ENCODE measurements at places on chromosomes 12 and 14. TPM values are rescaled to one million over a fixed set of nuclear protein-coding genes. Genes with fewer than 3 reads are reported as not detected.

Gene OTOGL
- total RNA-seq: 0.21 TPM

Gene MFAP5
- not detected for total RNA-seq

Gene KDM2B
- total RNA-seq: 60.1 TPM

Gene AMDHD1
- total RNA-seq: 0.21 TPM

Gene PPP4R4
- total RNA-seq: 2.2 TPM

Gene SLC5A8
- total RNA-seq: not detected

Gene GPR132
- 24.6 TPM for total RNA-seq

Gene CCNB1IP1
- total RNA-seq: 72.5 TPM

Gene AKAP3
- total RNA-seq: 0.65 TPM

Gene SLC2A14
- not detected for total RNA-seq

Gene RAD52
- 15.4 TPM for total RNA-seq

Gene SLCO1A2
- total RNA-seq: not detected

Gene DNAH10
- 0.31 TPM for total RNA-seq

Gene CLEC9A
- not detected for total RNA-seq

Gene SMIM41
- total RNA-seq: not detected

Gene GYS2
- total RNA-seq: 0.16 TPM

Gene SLC25A21
- not detected for total RNA-seq

Gene HRK
- not detected for total RNA-seq

Gene PPM1H
- total RNA-seq: not detected

Gene PGF
- total RNA-seq: 0.41 TPM

Gene LRP1
- 0.26 TPM for total RNA-seq

Gene C12orf60
- 2.1 TPM for total RNA-seq

Gene LYZ
- not detected for total RNA-seq

Gene TOMM20L
- not detected for total RNA-seq

Gene PLEKHG7
- total RNA-seq: not detected

Gene RAN
- 1,852 TPM for total RNA-seq

Gene DHRS2
- 1.6 TPM for total RNA-seq

Gene HIGD1C
- total RNA-seq: not detected

Gene PTPN11
- total RNA-seq: 163 TPM

Gene MOAP1
- total RNA-seq: 16.8 TPM

Gene C1S
- total RNA-seq: 2.4 TPM

Gene RNF212B
- total RNA-seq: not detected

Gene CIDEB
- 18.1 TPM for total RNA-seq

Gene RAB5B
- 47.0 TPM for total RNA-seq

Gene DNAJC22
- total RNA-seq: 0.16 TPM

Gene POC1B
- 22.6 TPM for total RNA-seq

Gene GALNT8
- total RNA-seq: 2.1 TPM

Gene KLRC3
- not detected for total RNA-seq

Gene GPX2
- not detected for total RNA-seq

Gene PTPN21
- total RNA-seq: 0.07 TPM

Gene TAPBPL
- total RNA-seq: 34.1 TPM

Gene GRIN2B
- not detected for total RNA-seq

Gene EFCAB11
- total RNA-seq: 6.0 TPM

Gene RNU4-1
- 2,369 TPM for total RNA-seq

Gene PIK3C2G
- not detected for total RNA-seq

Gene HOXC5
- total RNA-seq: not detected

Gene ITGA7
- 1.1 TPM for total RNA-seq

Gene PRIM1
- total RNA-seq: 67.5 TPM

Gene C12orf54
- not detected for total RNA-seq

Measured in activated T-helper 1 cell treated with anti-CD3 and anti-CD28 coated beads, Interleukin-12 subunit alpha, Interleukin-12 subunit beta, Interleukin-2, Interleukin-4 antibody, amounts not matched to agents 30 ng/mL and 10 ng/mL and 1 ng/mL, durations not matched to agents 14 hours and 24 hours and 36 hours (primary cell).